Activated T-cell treated with anti-CD3 and anti-CD28 coated beads, Interleukin-2, amount 50 U/mL, for 24 hours (primary cell): ENCODE measurements at places on chromosomes 11 and 22.

GRCh38 chr11:46632502-46632901 is 15.1 kb downstream of the ATG13 start:
- H3K27ac ChIP-seq, result peak overlapping the region; percentile 53
- no peak for DNase-seq
- no peaks in the 10 kb centered on the region for H3K27me3 ChIP-seq
- H3K36me3 ChIP-seq, result peaks cover 50% of the 10 kb centered on the region

- H3K27me3 ChIP-seq, result no peaks in the 10 kb centered on the region
- DNase-seq, result no peak
These were observed 12.6 kb upstream of the IL18BP start for GRCh38 chr11:71986131-71986530.

- no peaks in the 10 kb centered on the region for H3K36me3 ChIP-seq
- DNase-seq, result no peak
- H3K4me1 ChIP-seq, result peaks cover 2% of the 10 kb centered on the region
- H3K4me3 ChIP-seq, result no peak overlapping the region
These were observed 76.6 kb downstream of the ABTB2 start for GRCh38 chr11:34280945-34281872.

DNA sequence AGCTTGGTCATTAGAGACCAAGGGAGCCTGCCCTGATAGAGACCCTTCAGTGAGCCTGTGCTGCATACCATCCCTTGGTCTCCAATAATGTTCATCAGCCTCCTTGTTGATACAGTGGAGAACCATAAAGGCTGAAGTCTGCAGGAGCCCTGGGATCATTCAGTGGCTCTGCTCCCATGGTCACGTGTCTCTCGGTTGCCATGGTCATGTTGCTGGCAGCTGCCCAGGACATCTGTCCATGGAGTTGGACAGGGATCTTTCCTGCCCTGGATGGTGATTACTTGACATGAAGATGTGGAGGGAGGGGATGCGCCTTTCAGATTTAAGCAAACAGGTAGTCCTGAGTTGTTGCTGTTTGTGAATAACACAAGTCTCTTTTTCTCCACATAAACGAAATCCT is 38.2 kb downstream of the CYB5R2 start:
- H3K27me3 ChIP-seq, result no peaks in the 10 kb centered on the region
- DNase-seq, result no peak
- H3K4me1 ChIP-seq, result no peaks in the 10 kb centered on the region
